ENCODE measurements at places on chromosomes 7 and 10. TPM values are rescaled to one million over a fixed set of nuclear protein-coding genes. Genes with fewer than 3 reads are reported as not detected.

Gene SLC18A3
- total RNA-seq: not detected

Gene AGBL3
- 0.52 TPM for total RNA-seq

Gene PAX2
- total RNA-seq: not detected

Gene SHH
- not detected for total RNA-seq

Gene FEZF1
- total RNA-seq: not detected

Gene TMEM178B
- under 0.01 TPM for total RNA-seq

Gene NKX1-2
- not detected for total RNA-seq

Gene TAS2R5
- 0.43 TPM for total RNA-seq

Gene TAS2R4
- 0.79 TPM for total RNA-seq

Gene ZNF138
- total RNA-seq: 2.1 TPM

Gene ZNF32
- total RNA-seq: 54.1 TPM

Gene SRRM3
- total RNA-seq: 0.94 TPM

Gene ATP6V1F
- total RNA-seq: 107 TPM

Gene PDE1C
- total RNA-seq: 0.09 TPM

Gene C10orf67
- total RNA-seq: not detected

Gene CEP55
- total RNA-seq: 0.94 TPM

Gene CTBP2
- total RNA-seq: 81.8 TPM

Gene LRRC4
- total RNA-seq: 1.9 TPM

Gene TBC1D12
- total RNA-seq: 9.2 TPM

Gene TMEM229A
- not detected for total RNA-seq

Gene LRIT1
- not detected for total RNA-seq

Gene TEX36
- not detected for total RNA-seq

Gene CUBN
- 2.2 TPM for total RNA-seq

Gene CLDN3
- not detected for total RNA-seq

Gene GIMAP8
- under 0.01 TPM for total RNA-seq

Gene NRG3
- total RNA-seq: not detected

Gene AGK
- total RNA-seq: 11.6 TPM

Gene AZGP1
- not detected for total RNA-seq

Gene LDB3
- total RNA-seq: 0.09 TPM

Gene ZNF853
- total RNA-seq: 3.2 TPM

Gene FAM237B
- total RNA-seq: not detected

Gene SPDYE8
- total RNA-seq: not detected

Gene SH2B2
- total RNA-seq: 0.95 TPM

Gene RAMP3
- total RNA-seq: 0.17 TPM

Gene SNCG
- 69.4 TPM for total RNA-seq

Gene EFCAB10
- not detected for total RNA-seq

Gene GPR85
- total RNA-seq: 1.9 TPM

Gene HOXA13
- not detected for total RNA-seq

Gene PRKCQ
- total RNA-seq: under 0.01 TPM

Gene CDH23
- total RNA-seq: 0.17 TPM

Gene SOSTDC1
- total RNA-seq: not detected

Gene GARS1
- 117 TPM for total RNA-seq

Gene SCART1
- total RNA-seq: 3.7 TPM

Gene PTPN20
- total RNA-seq: 0.09 TPM

Gene SORBS1
- 0.16 TPM for total RNA-seq

Measured in bronchial smooth muscle cell (primary cell).